Globus pallidus (tissue), 1 donor: ENCODE measurements at places on chromosomes 13 and 19.

- no peak for DNase-seq
Measured at GRCh38 chr13:98313922-98314292, 136.8 kb upstream of the RNF113B start.

DNA sequence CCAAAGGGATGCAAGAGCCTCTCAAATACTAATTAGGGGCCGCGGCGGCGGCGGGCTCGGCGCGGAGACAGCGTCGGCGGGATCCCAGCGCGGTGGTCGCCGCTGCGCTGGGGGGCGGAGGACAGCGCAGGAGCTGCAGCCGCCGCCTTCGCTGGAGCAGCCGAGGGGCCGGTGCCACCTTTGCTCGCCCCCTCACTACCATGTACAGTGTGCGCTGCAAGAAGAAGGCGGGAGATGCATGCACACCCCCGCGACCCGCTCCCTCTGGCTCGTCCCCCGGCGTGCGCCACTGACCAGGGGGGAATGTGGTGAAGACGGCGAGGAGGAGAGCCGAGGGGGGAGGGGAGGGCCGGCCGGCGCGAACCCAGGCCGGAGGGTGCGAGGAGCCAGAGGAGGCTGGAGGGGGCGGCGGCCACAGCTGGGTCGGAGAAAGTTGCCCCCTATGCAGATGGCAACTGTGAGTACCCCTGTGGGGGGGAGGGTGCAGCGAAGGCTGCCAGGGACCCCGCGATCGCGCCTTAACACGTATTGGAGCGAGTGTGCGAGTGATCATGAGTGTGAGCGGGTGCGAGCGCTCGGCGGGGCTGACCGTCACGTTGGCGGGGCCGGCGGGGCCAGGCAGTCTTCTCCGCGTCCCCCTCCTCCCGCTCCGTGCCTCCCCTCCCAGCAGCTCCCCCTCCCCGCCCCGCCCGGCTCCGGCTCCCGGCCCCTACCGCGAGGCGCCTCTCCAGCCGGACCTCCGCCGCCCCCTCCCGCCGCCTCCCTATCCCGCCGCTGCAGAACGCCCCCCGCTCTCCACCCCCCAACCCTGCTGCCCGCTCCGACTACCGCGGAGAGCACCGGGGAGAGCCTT is 808 bp downstream of the SLITRK5 start:
- DNase-seq, result no peak

GRCh38 chr13:73136776-73137175 is 78.0 kb downstream of the KLF5 start:
- no peak for DNase-seq

- DNase-seq, result no peak
Measured at GRCh38 chr13:97285221-97285955, 63.3 kb downstream of the MBNL2 start.

- no peak for DNase-seq
Measured at GRCh38 chr19:46741447-46741846, 4.4 kb upstream of the FKRP start.

GRCh38 chr19:53597023-53597422 is 34.8 kb upstream of the DPRX start:
- DNase-seq, result no peak

- no peak for DNase-seq
Measured at GRCh38 chr13:20121159-20121525, 39.7 kb downstream of the GJA3 start.

- no peak for DNase-seq
Measured at GRCh38 chr13:97225533-97225932, 3.4 kb downstream of the MBNL2 start.

- DNase-seq, result no peak
Measured at GRCh38 chr13:33275916-33276315, 9.6 kb downstream of the STARD13 start.

DNA sequence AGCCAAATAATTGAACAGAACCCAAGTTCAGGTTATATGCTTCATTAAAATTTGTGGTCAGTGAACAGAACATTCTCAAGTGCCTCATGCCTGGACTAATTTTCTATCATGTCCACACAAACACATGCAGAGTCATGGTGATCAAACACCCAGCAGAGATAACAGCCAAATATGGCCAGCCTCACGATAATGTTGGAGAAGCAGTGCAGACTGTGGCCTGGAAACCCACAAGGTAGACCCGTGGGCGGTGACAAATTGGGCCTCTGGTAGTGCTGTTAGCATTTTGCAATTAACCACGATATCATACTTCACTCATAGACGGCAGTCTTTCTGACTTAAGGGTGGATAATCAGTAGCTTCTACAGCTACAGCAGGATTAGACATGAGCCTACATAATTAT is 35.0 kb upstream of the VWA8 start:
- DNase-seq, result no peak

- no peak for DNase-seq
Measured at GRCh38 chr19:3751236-3751635, 10.3 kb downstream of the APBA3 start.

- DNase-seq, result no peak
Measured at GRCh38 chr13:73924607-73925006, 209.6 kb downstream of the KLF12 start.

DNA sequence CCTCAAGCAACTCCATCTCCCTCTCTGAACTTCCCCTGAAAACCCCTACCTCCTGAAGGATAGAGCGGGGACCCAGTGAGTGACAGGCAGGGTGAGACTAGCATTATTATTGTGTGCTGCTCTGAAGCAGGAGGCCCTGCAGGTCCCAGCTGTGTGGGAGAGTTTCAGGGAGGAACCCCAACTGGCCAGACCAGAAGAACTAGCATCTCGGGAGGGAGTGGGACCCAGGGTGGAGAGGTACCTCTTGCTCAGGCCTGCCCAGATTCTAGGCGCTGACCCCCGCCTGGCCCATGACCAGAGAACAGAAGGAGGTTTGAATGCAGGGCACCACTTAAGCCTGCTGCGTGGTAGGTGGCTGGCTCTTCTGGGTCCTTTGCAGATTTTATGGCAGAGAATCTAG is 5.7 kb upstream of the LYPD3 start:
- no peak for DNase-seq

DNA sequence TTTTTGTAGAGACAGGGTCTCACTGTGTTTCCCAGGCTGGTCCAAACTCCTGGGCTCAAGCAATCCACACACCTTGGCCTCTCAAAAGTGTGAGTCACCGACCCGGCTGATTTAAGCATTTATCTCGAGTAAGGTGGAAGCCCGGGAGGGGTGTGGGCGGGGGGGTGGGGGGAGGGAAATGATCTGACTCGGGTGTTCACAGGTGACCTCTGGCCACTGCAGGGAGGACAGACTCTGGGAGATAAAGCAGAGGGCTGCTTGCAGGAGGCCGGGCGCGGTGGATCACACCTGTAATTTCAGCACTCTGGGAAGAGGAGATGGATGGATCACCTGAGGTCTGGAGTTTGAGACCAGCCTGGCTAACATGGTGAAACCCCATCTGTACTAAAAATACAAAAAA is 7.9 kb downstream of the DENND1C start:
- no peak for DNase-seq

GRCh38 chr19:752652-753517 is 2.0 kb downstream of the MISP start:
- no peak for DNase-seq

GRCh38 chr19:53772943-53773342 is 51.2 kb downstream of the NLRP12 start:
- peak; percentile 54 for DNase-seq

DNA sequence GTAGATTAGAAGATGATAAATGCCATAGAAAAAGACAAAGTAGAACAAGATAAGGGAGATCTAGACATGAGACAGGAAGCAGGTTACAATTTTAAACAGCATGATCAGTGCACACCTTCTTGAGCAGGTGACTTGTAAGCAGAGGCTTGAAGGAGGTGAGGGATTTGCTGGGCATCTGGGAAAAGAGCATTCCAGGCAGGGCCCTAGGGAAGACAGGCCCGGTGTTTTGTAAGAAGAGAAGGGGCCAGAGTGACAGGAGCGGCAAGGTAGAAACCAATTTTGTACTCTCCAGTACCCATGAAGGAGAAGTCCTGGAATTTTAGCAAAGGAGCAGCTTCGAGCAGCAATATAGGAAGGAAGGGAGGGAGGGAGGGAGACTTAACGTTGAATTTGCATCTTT is 296.5 kb downstream of the MZT1 start:
- no peak for DNase-seq

DNA sequence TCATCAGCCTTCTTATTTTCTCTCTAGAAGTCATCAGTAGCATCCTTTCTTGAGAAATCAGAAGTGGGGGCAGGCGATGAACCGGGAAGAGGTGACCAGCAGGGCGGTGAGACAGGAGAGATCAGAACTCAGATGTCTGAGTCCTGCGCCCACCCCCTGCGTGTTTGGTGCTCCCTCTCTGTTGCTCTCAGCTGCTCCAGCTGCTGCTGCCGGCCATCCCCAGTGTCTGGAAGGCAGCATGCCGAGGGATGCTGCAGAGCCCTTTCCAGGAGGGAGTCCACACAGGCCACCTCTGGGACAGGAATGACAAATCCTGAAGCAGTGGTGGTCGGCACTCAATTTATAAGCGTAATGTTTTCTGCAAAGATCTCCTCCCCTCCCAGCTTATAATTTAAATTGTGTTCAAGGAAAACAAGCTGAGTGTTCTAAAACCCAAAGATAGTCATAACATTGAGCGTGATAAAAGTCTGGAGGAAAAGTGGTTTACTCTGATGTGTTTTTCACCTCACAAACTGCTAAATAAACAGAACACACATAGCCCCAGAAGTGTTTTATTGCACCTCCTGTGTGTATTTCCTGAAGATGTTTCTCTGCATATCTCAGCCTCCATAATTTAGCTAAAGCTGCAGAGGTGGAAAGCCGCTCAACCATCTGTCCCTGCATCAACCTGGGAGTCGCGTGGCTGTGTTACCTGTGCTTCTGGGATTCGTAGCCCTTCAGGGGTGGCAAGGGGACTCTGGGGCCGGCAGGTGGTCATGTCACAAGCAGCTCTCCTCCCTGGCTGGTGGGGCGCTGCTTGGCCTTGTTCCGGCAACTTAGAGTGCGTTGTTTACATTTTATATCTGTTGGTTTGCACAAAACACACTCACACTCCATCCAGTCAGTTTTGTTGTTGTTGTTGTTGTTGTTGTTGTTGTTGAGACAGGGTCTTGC is 191.2 kb downstream of the USP12 start:
- DNase-seq, result no peak

DNA sequence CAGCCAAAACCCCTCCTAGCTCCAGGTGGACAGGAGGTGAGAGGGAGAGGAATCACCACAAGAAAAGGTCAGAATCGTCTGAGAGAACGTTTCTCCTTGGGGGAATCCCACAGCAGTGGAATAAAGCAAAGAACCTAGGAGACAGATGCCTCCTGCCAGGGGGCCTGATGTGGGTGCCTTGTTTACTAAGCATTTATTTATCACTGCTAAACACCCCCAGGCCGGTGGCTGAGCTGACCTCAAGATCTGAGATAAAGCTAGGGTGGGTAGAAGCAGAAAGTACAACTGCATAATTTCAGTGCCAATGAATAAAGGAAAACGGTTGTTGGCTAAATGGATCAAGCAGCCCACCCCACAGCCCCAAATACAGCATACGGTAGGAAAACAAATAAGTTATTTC is 33.9 kb upstream of the ATP11A start:
- DNase-seq, result no peak

GRCh38 chr13:51861723-51862300 is at the start of gene CCDC70:
CCDC70 (plus strand) TSS chr13:51861969; CDS start chr13:51865412, 3,443 bp downstream.
- no peak for DNase-seq

DNA sequence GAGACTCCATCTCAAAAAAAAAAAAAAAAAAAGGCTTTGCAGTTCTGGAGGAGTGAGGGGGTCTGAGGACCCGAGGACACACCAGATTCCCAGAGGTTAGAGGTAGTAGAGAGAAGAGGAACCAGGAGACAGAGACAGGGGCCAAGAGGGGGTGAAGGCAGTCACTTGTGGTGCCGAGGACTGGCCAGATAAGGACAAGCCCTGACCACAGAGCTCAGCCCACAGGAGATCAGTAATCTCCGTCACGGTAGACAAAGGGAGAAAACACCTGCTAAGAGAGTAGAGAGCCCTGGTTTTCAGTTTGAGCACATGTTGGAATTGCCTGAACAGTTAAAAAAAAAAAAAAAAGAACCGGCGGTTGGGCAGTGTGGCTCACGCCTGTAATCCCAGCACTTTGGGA is 1.7 kb upstream of the PRAM1 start:
- no peak for DNase-seq

DNA sequence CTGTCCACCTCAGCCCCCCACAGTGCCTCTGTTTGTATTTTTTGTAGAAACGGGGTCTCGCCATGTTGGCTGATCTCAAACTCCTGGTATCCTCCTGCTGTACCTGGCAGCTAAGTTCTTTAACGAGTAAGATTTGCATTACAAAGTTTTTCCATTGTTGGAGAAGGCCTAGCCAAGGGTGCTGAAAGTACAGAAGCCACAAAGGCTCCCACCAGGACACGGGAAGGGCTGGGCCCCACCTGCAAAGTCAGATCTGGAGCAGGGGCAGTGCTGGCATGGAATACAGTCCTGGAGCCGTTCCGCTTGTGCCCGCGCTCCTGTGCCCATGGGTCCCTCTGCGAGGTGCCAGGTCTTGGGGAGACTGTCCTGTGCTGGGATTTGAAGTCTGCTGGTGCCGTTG is 12.1 kb downstream of the FZR1 start:
- DNase-seq, result no peak

- no peak for DNase-seq
Measured at GRCh38 chr13:63449550-63449949, 2033.9 kb upstream of the PCDH20 start.

DNA sequence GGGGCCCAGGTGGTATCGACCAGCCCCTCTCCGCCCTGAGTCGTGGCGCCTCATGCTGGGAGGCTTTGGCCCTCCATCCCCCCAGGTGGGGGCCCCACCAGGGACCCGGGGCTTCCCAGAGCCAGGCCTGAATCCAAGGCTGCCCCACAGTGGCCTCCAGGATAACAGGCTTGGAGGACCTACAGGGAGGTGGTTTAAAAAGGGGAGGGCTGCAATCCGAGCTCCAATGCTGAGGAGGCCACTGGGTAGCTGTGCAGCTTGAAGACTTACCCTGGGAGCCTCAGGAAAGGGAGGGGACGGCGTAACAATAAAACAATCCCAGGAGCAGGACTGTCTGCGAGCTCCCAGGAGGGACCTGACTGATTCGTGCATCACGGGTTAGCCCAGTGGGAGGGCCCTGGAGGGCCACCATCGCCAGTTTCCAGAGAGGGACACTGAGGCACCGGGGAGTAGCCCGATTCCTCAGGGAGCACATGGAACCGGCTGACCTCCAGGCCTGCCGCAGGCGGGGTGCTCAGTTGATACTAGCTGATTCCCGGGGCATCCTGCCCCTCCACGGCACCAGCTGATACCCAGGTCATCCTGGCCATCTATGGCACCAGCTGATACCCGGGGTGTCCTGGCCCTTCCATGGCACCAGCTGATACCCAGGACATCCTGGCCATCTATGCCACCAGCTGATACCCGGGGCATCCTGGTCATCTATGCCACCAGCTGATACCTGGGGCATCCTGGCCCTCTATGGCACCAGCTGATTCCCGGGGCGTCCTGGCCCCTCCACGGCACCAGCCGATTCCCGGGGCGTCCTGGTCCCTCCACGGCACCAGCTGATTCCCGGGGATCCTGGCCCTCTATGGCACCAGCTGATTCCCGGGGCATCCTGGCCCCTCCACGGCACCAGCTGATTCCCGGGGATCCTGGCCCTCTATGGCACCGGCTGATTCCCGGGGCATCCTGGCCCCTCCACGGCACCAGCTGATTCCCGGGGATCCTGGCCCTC is 3.7 kb upstream of the C2CD4C start:
- no peak for DNase-seq

- no peak for DNase-seq
Measured at GRCh38 chr19:32189956-32190706, 155.3 kb upstream of the ZNF507 start.

GRCh38 chr13:40047322-40047771 is 391.9 kb downstream of the COG6 start:
- no peak for DNase-seq

GRCh38 chr13:74166261-74167004 is 32.2 kb upstream of the KLF12 start:
- DNase-seq, result no peak

GRCh38 chr19:13831537-13832467 is 36.6 kb downstream of the ZSWIM4 start:
- DNase-seq, result no peak
